ENCODE measurements at places on chromosomes 12 and 14.

DNA sequence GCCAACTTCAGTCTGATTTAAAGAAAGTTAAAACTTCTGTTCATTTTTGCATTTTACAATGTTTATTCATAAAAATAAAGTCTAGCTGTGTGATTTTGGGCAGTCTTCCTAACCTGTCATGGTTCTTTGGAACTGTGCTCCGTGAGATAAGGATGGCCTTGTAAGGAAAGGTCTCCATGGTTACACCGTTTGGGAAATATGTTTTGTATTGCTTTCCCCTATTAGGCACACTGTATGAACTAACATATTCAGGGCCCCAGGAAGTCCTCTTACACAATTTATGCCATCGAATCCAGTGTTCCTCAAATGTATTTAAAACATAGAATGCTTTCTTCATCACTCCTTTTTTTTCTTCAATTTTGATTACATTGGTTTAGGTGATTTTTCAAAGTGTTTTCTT, 54.5 kb downstream of the APAF1 start:
- no peak for DNase-seq

- DNase-seq, result no peak
These were observed 11.0 kb upstream of the TBPL2 start for GRCh38 chr14:55451398-55451797.

DNA sequence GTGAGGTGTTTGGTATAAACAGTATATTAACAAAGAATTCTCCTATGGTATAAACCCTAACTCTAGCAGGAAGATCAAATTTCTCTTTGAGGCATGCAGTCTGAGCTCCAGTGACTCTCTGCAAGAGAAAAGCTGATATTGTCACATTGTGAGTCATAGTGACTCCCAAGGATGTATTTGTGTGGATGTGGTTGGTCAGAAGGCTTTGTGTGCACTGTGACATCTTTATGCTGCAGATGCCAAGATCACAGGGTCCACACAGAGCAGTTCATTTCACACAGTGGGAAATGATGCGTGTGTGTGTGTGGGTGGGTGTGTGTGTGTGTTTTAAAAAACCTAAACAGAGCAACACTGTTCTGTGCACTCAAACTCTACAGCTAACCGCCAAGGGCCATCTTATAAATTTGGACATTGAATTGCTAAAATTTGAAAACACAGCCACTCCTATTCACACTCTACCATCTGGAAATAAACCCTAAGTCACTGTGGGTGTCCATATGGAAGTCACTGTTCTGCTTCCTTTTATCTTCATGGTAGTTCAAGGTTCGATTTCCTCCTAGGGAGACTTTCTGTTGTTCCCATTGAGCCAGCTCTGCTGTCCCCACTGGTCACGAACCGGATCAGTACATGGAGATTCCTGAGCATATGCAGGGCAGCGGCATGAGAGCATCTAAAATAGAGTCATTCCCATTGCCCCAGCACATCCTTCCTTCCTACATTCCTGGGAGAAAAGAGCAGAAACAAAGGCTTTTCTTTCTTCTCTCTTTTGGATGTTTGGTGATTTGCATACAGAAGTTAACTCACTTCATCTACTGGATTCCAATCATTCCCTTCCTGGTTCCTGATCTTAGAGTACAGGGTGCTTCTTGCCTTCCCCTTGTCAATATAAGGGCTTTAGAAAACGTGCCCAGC, 727.6 kb downstream of the DIO2 start:
- no peak for DNase-seq

DNA sequence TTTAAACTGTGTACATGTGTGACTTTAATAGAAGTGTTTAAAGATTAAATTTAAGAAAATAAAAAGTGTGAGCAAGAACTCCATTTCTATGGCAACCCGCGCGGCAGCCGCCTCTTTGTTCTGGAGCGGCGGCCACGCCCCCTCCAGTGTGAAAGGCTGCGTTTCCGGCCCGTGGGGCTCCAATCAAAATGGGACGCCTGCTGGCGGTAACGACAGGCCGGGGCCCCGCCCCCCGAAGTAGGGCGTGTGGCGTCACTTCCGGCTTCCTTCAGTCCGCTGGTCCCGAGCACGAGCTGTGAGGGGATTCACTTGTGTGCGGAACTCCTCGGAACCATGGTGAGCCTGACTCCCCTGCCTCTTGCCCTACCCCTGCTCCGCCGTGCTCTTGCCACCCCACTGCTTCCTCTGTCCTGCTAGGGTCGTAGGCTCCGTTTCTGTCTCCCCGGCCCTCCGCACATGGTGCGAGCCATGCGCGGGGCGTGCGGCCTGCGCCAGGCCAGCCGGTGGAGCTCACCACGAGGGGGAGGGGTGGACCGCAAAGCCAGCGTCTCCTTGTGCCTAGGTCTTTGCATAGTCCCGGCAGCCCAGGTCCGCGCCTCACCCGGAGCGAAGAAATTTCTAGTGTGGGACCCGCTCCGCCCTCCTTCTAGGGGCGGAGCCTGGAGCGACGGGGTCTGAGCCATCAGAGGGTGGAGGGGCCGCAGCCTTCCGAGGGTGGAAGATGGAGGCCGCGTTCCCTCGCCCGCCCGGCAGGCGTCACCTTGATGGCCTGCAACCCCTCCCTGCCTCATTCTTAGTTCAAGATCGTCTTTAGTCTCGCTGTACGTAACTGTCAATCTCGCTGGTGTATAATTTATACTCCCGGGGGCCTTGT, at the start of gene CCT2:
Gene CCT2, plus strand, starts transcription at position 271 of the 874 bp plus-strand sequence. Its CDS starts 63 bp downstream, at position 334.
- peak; percentile 97 for DNase-seq
